ENCODE measurements at places on chromosomes 12 and 14.

- DNase-seq = no peak
Measured at GRCh38 chr14:78363008-78363407, 192.8 kb downstream of the NRXN3 start.

DNA sequence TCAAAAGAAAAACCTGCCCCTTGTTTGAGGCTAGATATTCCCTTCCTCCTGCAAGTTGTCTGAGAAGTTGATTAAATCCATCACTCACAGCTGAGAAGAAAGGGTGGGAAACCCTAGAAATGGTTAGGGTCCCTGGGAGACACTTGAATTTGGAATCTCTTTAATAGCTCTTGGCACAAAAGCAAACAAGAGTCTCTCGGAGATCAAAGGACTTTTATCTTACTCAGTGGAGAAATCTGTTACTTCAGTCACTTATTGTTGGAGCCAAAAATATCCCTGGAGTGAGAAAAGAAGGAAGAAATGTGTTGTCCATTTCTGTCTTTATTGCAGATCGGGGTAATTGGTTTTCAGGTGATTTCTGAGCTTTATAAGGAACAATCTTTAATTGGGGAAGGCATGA lies 47.0 kb downstream of the TMEM132C start:
- no peak for DNase-seq

- no peak for DNase-seq
Measured at GRCh38 chr12:54631988-54632728, 2.5 kb downstream of the LACRT start.

- DNase-seq = no peak
Measured at GRCh38 chr12:85587158-85587557, 249.1 kb downstream of the RASSF9 start.

- peak; percentile 58 for DNase-seq
Measured at GRCh38 chr14:26984311-26985177, 386.7 kb upstream of the NOVA1 start.

DNA sequence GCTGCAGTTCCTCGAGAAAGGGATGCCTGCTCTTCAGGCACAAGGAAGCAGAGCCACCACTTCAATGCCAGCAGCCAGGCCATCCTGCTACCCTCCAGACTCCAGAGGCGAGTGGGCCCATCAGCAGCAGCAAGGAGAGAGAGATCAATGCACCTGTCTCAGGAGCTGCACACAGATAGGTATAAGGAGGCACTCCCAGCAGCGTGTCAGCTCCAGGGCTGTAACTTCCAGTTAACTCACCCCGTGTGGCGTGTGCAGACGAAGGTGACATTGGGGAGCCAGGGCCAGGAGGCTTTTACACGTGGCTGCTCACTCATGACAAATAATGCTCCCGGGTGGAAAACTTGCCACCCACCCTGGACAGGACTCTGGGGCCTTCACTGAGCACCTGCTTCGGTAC lies 24.2 kb downstream of the GALNT16 start:
- no peak for DNase-seq

- DNase-seq = no peak
Measured at GRCh38 chr14:93073358-93073707, 42.4 kb downstream of the ITPK1 start.

GRCh38 chr12:28872654-28873268 lies 276.3 kb upstream of the FAR2 start:
- peak; percentile 56 for DNase-seq

DNA sequence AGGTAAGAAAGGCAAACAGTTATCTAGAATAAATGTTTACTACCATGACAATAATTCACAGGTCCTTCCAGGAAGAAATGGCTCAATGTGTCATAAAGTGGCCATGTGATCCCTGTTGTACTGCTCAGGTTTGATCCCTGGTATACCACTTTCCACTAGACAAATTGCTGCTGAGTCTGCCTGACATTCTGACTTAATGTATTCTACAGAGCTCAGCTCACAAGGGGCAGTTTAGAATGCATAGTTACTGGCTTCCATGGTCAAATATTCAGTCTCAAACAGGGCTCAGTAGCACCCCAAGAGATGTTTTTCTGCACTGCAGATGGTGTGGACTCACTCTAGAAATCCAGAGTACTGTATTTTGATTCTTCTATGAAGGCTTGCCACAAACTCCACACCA lies 21.8 kb downstream of the TSHR start:
- DNase-seq = no peak

GRCh38 chr12:26056335-26056734 lies 68.5 kb downstream of the BHLHE41 start:
- DNase-seq = peak; percentile 71

- DNase-seq = no peak
Measured at GRCh38 chr14:59017285-59017965, 171.0 kb upstream of the DAAM1 start.

- DNase-seq = no peak
Measured at GRCh38 chr14:103273145-103273744, 60.8 kb upstream of the EIF5 start.

Measured in kidney glomerular epithelial cell (primary cell).